Ovary (tissue), 10 donors: ENCODE measurements at places on chromosomes 1 and 21.

- no peak for DNase-seq
Measured at GRCh38 chr21:41611966-41612606, 104.1 kb upstream of the TMPRSS2 start.

GRCh38 chr1:198523182-198523950 is 17.1 kb downstream of the ATP6V1G3 start:
- no peak for DNase-seq

- peak; percentile 20 for DNase-seq
Measured at GRCh38 chr1:7885513-7886404, 32.9 kb upstream of the UTS2 start.

- DNase-seq: no peak
Measured at GRCh38 chr1:168112673-168113305, 23.9 kb downstream of the GPR161 start.

DNA sequence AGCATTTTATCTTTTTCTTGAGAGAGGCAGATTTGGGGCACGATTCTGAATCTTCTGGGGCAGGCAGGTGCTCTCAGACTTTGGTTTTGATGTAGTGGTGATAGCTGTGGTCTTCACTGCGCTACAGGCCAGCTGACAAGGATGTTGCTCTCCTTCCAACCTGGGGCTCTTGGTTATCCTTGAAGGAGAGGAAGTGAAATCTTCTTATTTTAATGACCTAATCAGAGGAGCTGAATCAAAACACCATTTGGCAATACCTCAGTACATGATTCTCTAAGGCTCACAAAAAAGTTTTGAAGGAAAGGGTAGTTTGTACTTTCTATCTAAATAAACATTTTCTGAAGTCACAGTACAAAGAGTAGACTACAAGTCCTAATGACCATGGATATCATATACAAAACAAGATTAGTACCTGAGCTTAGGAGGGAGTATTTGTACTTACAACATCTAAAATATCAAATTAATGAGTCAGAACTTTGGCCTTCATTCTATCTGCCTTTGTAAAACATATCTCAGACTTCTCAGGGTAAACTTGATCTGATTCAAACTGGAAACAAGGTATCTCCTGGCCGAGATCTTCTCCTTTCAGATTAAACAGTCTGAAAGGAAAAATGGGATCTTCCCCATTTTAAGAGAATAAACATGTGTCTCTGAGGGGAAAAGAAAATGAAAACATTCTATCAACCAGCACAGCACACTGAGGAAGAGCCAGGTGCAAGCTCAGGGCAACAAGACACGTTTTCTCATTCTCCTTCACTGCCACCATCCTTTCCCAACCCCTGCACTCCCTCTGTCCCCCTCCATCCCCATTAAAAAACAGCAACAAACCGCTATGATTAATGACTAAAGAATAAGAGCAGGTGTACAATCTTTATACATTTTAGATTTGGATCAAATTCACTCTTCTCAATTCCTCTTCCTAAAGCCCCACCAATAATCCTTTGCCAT is 69.2 kb downstream of the SH3GLB1 start:
- DNase-seq: no peak

DNA sequence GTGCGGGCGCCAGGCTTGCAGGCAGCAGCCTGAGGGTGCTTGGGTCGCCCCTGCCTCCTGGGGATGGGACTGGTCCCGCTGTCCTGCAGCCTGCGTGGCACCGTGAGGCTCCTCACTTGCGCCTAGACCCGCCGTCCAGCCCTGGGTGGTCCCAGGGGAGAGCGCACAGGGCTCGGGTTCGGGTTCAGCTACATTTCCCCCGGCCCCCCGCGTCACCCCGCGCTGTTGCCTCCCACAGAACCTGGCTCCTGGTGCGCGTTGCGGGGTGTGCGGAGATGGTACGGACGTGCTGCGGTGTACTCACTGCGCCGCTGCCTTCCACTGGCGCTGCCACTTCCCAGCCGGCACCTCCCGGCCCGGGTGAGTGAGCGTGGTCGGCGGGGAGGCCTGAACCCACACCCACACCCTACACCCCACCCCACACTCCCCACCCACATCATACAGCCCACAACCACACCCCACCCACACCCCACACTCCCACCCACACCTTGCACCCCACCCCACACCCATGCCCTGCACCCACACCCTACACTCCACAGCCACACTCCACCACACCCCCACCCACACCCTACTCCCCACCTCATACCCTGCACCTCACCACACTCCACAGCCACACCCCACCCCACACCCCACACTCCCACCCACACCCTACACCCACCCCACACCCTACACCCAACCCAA is 6.2 kb upstream of the PFKL start:
- no peak for DNase-seq

GRCh38 chr1:184771190-184771691 is 16.6 kb upstream of the EDEM3 start:
- no peak for DNase-seq

GRCh38 chr1:198716051-198716450 is 77.2 kb downstream of the PTPRC start:
- no peak for DNase-seq

DNA sequence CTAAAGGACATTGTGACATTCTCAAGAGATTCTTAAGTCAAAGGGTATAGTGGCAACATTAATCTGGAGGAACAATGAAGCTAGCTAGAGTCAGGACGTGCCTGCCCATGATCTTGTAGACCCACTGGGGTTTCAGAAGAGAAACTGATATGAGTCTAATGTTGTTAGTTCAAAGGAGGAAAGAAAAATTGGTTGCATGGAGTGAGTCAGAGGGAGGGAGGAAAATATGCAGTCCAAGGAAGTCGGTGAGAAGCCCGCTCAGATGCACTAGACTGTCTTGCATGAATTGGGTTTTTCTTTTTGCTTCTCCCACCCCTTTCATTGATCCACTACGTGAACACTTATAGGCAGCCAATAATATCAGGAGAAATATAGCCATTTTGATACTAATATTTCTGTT is 53.8 kb upstream of the SYT14 start:
- no peak for DNase-seq

DNA sequence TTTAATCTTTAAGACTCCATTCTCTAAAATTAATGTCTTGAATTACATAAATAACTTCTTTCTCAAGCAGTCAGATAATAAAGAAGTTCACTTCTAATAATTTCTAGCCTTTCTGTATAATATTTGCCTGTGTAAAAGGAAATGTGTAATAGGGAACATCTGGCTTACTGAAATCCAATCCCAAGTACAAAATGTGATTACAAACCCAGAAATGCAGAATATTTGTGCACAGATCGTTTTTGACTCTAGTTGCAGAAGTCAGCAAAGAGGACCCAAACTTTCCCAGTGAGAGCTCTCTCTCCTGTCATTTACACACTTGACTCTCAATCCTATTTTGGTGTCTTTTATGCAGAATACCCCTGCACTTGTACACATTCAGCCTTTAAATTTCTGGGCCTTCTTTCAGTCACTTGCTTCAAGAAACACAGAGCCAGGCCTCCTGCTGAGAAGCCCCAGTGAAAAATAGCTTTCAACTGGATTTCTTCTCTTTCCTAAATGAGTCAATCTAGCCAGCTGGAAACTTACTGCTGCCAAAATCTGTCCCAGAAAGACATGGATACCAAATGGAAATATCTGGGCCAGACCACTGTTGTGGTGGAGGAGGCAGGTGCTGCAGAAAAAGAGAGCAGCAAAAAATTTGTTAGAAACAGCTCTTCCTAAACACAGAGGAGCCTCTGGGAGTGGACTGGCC is 68.5 kb upstream of the ADAM30 start:
- DNase-seq: no peak

GRCh38 chr1:200038981-200039848 is 11.7 kb downstream of the NR5A2 start:
- DNase-seq: no peak

DNA sequence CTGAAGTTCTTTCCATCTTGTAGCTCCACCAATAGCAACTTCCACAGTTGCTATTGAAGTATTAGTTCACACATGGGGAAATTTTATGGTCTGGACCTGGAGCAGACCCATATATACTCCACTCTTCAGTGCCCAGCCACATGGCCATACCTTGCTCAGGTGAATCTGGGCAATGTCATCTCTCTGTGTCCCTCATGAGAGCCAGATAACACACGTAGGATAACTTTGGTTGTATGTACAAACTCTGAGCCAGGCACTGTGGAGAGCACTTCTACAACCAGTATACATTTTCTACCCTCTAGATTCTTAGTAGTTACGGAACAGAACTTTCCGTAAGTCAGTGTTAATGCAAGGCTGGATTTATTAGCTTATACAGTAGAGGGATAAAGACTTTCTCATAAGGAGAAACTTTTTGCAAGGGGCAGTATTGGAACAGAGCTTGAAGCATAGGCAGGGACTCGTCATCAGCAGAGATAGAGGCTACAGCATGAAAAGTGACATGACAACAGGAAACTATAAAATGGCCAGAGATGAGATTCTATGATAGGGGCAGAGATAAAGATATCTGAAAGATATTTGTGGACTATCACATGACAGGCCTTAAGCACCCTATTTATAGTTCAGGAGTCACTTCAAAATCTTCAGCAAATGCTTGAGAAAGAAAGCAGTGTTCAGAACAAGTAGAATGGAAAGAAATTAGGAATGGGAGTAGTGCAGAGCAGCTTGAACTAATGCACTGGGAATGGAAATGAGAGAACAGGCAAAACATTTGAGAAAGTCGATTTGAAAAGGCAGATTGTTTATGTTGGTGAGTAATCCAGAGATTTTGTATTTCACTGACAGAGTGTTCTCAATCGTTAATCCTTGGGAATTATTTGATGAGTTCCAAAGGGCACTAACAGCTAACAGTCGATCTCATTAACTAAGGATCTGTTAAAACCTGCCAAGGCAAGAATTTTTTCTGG is 481.8 kb downstream of the USP25 start:
- no peak for DNase-seq

DNA sequence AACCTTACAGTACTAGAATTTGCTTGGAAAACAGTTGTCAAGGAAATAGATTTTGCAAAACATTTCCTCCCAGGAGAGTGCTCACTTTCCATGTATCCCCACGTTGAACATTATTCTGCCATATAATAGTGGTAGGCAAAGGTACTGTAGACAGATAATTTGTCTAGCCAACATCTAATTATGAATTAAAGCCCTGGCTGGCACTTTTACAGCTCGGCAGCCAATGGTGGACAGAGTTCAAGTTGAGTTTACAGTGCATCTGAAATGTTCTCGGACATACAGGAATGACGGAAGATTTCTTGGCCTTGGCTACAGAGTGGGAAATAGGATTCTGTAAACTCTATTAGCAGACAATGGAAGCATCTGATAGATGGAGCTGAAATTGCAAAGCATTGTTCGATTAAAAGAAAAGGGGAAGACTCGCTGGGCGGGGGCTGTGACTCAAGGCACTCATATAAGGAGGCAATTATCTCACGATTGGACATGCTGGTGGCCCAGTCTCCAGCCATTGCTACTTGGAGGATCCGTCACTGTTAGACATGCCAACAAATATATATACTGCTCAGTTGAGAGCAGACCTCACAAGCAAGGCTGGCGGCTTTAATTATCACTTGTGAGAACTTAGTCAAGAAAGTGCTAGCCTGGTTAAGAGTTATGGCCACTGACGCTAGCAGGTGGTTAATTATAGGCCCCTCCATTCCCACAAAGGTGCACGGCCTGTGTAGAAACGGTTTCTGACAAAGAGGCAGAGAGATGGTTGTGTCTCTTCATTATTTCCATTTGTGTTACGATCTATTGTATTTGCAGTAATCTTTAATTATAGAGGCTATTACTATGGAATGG is 48.0 kb downstream of the MAN1C1 start:
- no peak for DNase-seq

DNA sequence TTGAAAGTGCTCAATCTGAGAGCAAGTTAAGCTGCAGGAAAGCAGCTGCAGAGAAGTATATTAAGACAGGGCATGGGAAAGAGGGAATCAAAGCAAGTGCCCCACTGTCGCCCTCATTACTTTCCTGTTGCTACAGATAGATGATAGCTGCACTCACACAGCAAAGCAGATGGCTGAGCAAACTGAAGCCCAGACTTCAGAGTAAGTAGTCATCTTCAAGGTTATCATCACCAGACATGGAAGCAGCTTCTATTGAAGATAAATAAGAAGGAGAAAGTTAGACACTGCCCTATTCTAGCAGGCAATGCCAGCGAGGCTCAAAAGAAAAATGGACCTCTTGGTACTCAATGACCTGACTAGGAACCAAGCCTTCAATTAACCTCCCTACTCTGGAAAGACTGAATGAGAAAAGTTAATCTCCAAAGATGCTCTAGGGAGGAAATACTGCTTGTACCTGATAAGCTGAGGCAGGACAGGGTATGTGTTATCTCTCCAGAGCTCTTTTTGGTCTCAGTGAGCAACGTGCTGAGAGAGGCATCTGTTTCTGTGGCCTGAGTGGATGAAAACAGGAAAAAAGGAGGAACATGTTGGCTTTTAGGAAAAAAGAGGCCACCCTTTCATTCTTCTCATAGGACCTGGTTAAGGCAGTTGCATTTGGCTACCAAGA is 11.1 kb upstream of the MRPL9 start:
- no peak for DNase-seq

DNA sequence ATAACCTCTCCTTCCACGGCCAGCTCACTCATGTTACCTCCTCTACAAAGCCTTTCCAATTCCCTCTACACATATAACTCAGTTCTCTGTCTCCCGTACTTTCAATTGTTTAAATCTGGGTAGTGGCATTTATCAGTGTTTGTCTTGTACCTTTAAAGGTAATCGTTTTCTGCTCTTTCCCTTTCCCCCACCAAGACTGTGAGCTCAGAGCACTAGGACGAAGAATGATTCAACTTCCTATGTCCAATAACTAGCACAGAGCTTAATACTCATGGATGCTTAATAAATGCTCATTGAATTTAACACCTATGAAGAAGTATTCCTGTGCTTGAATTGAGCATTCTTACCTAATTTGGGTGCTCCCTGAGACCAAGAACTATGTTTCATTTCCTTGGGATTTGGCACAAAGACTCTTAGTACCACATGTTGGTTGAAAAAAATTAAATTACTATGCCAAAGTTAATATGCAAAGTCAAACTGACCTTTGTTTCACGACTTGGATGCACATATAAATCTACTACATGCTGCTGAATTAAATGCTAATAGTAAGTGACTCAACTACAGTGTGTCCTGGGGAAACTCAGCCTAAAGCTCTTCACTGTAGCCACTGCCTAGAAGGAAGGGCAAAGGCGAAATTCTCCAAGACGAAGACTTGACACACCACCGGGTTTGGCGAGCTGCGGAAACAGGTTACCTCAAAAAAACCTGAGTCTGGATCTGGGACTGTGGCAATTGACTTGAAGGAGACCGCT is 30.6 kb upstream of the C1orf185 start:
- DNase-seq: no peak

DNA sequence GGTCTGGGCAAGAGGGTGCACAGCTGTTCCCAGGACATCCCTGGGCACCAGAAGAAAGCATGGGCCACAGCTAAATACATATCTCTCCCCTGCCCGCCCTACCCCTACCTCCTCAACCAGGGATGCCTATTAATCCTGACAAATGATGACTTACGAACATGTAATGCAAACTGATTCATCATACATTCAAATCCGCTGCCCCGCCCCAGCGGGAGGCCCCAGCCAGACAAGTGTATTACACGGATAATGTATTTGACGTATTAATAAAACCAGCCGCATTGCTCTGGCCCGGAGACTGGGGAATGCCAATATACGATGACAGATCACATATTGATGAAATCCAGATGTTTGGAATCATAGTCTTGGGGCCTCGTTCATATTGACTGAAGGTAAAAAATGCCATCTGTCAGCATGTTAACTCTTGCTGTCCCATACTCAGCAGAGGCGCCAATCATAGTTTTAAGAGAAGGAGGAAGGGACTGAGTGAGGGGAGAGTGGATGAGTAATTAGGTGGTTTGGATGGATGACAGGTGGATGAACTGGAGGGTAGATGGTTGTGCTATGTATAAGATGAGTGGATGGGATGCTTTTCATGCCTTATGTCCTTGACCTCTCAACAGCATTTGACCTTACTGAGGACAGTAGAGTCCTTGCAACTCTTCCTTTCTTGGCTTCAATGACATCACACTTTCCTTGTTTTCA is 68.2 kb downstream of the TMEM53 start:
- no peak for DNase-seq
